ENCODE measurements at places on chromosomes 6 and 20.

DNA sequence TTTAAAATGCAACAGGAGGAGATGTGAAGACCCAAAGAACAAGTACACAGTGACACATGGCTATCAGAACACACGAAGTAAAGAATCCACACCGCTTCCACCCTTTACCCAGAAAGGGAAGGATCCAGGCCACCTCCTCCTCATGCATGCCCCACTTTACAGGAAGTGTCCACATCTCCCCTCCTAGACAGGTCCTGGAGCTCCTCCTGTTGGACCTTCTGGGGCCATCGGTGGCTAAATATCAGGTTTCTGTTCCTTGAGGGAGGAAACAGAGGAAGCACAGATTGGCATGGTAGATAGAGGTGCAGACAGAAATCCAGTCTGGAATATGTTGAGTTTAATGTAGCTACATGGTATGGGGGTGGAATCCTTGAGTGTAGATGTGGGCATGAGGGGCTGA is 10.9 kb downstream of the NINL start:
- no peak for DNase-seq

DNA sequence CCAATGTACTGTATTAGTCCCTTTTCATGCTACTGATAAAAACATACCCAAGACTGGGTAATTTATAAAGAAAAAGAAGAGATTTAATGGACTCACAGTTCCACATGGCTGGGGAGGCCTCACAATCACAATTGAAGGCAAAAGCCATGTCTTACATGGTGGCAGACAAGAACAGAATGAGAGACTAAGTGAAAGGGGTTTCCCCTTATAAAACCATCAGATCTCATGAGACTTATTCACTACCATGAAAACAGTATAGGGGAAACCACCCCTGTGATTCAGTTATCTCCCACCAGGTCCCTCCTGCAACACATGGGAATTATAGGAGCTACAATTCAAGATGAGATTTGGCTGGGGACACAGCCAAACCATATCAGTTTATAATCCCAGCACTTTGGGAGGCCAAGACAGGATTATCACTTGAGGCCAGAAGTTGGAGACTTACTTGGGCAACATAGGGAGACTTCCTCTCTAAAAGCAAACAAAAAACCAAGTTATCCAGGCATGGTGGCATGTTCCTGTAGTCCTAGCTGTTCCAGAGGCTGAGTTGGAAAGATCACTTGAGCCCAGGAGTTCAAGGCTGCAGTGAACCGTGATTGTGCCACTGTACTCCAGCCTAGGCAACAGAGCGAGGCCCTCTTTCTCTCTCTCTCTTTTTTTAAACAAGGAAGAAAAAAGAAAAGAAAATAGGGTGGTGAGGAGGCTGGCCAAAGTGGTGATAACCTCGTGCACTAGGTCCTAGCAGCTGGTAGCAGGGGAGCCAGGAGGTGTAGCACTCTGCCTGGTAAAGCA is 22.9 kb upstream of the DDR1 start:
- no peak for DNase-seq

DNA sequence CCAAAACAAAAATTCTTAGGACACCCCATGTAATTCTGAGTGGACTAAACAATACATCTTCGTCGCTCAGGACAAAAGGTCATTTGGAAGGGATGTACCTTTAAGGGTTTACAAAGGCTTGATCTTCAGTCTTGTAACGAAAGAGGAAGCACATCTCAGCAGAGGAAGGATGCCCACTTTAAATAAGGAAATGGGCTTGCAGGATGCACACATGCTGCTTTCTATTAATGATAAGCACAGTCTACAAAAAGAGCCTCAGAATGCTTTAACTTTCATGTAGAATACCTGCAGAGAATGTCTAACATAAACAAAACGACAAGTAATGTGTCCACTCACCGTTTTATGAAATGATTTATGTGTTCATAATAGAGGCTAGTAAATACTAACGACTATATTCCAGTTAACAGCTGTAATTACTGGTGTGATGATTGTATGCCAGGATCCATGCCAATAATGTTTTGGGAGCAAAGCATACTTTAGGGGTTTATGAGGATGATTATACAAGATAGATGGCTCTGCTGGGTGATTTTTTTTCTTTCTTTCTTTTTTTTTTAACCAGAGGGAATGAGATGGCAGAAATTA is 216.9 kb downstream of the GMDS start:
- DNase-seq: no peak

GRCh38 chr20:51462566-51463276 is 79.8 kb downstream of the NFATC2 start:
- DNase-seq: no peak

Measured in urothelium cell line (cell line).